GM06990 (cell line): ENCODE measurements at places on chromosomes 3 and 15.
A peak's percentile ranks its signal among the peaks of the same experiment; 100 is the strongest.

DNA sequence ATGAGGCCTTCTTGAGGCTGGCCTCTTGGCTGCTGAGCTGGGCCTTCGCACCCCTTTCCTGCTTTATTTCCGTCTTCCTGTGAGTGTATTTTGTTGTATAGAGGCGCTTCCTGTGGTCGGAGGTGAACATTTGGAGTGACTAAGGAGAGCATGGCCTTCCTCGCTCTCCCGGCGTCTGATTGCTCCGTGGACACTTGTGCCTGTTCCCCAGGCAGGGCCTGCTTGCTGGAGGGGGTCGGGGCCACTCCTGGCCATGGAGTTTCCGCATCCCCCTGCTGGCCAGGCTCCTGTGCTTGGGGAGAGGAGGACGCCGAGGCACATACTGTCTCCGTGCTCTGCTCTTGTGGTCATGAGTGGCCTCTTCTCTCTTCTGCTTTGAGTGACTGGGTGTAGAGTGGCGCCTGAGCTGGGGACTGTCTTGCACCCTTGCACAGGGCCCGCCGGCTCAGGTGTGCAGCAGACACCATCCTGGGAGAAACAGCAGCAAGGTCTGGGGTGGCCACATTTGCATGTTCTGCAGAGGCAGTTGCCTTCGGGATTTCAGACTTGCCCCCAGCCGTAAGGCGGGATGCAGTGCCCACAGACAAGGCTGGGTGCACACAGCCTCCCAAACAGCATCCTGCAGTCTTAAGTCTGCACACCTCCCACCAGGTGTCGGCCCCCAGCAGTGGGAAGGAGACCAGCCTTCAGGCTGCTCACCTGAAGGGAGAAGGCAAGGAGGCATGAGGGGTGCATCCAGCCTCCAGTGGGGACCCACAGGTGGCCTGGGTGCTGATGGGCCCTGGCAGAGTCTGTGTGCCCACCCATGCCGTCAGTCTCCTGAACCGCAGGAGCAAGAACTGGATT lies 16.4 kb downstream of the KLF13 start:
- DNase-seq: no peak

DNA sequence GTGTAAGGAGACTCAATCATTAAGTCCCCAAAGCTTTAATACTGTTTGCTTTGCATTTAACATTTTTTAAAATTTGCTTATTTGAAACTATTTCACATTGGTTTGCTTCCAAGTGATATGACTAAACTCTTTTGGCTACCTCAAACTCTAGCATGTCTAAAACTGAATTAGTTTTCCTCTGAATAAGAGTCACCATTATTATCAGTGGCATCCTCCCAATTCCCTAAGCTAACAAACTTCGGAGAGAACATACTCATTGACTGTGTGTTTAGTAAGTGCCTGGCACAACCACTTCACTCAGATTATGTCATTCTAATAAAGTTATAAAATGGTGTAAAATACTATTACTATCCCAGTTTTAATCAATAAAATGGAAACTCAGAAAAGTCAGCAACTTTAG lies 21.9 kb downstream of the ATOSA start:
- no peak for DNase-seq

DNA sequence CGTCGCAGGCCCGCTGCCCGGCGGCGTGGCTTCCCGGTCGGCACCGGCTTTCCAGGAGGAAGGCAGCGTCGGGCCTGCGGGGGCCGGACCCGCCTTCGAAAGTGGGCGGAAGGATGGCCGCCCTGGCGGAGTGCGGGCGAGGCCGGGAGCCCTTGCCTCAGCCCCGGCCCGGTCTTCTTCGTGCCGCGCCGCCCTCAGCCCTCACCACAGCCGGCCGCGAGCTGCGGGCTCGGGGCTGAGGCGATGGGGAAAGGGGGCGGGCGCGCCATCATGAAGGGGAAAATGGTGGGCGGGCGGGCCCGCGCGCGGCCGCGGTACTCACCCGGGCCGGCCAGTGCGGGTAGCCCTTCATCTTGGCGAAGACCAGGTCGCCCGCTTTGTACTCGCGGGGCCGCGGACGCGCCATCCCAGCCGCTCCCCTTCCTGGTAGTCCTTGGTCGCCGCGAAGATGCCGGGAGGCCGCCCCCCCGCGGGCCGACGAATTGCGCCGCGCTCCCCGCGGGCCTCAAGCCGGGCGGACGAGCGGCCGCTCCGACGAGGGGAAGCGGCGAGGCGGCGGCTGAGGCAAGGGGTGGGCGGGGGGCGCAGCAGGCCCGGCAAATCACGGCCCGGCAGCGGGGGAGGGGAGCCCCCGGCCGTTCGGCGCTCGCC lies 489 bp downstream of the HDGFL3 start:
- peak; percentile 57 for DNase-seq

GRCh38 chr15:64622410-64623260 lies 152.8 kb downstream of the RBPMS2 start:
- peak; percentile 63 for DNase-seq

GRCh38 chr3:134802428-134803050 lies 7.5 kb downstream of the EPHB1 start:
- no peak for DNase-seq

DNA sequence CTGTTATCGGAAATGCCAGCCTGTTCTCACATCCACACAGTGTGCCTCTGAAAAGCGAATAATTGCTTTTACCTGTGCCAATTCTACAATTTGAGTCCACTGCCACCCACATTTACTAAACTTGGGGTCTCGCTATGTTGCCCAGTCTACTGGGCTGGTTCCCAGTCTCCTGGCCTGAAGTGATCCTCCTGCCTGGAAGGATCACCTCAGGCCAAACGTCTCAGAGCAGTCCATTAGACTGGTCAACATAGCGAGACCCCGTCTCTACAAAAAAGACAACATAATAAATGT lies 827 bp upstream of the INO80 start:
- DNase-seq: peak; percentile 9

DNA sequence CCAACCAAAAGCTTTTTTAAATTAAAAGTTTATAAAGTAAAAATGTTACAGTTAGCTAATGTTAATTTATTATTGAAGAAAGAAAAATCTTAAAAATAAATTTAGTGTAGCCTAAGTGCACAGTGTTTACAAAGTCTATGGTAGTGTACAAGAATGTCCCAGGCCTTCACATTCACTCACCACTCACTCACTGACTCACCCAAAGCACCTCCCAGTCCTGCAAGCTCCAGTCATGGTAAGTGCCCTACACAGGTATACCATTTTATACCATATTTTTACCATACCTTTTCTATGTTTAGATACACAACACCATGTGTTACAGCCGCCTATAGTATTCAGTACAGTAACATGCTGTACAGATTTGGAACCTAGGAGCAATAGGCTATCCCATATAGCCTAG lies 29.1 kb downstream of the SSR3 start:
- no peak for DNase-seq

- DNase-seq: no peak
These were observed 109.6 kb upstream of the LMOD3 start for GRCh38 chr3:69231929-69232440.

- DNase-seq: no peak
These were observed 113.0 kb upstream of the MME start for GRCh38 chr3:154967090-154967489.

DNA sequence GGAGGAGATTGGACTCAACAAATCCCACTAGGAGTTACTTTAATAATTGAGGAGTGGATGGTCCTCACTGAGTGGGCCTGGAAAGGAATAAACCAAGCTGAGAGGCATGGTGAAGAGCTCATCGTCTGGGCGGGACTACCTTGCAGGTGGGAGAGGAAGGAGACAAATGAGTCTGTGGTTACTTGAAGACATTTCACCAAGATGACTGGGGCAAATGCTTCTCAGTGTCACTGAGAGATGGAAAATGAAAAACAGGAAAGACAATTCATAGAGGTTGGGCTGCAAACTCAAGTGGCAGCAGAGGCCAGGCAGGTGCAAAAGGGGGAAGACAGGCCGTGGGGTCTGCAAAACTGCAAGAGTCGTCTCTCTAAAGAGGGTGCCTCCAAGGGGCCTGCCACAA lies 1.5 kb upstream of the ARHGAP31 start:
- no peak for DNase-seq

- no peak for DNase-seq
These were observed 8.7 kb upstream of the RAB8B start for GRCh38 chr15:63180746-63181145.

GRCh38 chr3:122255757-122256439 lies 69.2 kb upstream of the CSTA start:
- no peak for DNase-seq

DNA sequence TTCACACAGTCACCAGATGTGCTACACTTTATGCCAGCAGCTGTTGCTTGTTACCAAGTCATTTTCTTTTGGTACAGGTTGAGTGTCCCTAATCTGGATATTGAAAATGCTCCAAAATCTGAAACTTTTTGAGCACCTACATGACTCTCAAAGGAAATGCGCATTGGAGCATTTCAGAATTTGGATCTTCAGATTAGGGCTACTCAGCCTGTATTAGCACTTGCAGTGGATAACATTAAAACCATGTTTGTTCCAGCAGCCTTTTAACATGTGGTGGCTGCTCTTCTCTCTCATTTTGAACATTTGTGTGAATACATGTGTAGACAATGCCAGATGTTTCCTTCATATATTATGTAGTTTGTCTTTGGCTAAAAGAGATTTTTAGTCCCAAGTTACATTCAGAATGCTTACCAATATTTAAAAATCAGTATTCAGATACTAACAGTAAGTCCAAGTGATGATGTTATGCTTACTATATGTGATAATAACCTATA lies 230.9 kb upstream of the UBE2E1 start:
- no peak for DNase-seq

DNA sequence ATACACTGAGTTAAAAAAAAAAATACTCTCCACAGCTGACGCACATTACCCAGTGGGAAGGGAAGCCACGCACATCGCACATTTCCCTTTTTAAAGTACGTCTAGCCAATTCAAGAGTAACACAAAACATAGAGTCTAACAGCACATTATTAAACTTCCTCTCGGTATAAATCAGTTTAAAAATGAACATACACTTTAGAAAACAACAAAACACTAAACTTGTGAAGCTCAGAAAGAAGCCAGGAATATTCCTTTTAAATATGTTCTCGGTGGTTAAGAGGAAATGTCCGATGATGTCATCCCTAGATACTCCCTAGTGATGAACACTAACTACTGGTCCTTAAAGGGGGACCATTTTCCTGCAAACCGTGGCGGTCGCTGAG lies 721 bp downstream of the MYEF2 start:
- no peak for DNase-seq

DNA sequence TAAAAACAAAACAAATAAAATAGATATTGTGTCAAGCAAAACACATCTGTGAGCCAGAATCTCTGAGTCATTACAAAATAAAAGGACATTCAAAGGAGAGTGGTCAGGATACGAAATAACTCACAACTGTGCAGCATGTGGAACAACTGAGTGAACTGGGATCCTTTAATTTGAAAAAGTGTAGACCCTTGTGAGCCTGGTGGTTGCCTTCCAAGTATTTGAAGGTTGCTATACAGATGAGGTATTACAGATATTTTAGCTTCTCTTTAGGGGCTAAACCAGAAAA lies 26.7 kb downstream of the KCNMB2 start:
- DNase-seq: no peak

GRCh38 chr3:53616321-53616720 lies 121.9 kb downstream of the CACNA1D start:
- DNase-seq: no peak
